IMR-90 (cell line): ENCODE measurements at places on chromosomes 2 and 18. TPM values are rescaled to one million over a fixed set of nuclear protein-coding genes. Genes with fewer than 3 reads are reported as not detected.

DNA sequence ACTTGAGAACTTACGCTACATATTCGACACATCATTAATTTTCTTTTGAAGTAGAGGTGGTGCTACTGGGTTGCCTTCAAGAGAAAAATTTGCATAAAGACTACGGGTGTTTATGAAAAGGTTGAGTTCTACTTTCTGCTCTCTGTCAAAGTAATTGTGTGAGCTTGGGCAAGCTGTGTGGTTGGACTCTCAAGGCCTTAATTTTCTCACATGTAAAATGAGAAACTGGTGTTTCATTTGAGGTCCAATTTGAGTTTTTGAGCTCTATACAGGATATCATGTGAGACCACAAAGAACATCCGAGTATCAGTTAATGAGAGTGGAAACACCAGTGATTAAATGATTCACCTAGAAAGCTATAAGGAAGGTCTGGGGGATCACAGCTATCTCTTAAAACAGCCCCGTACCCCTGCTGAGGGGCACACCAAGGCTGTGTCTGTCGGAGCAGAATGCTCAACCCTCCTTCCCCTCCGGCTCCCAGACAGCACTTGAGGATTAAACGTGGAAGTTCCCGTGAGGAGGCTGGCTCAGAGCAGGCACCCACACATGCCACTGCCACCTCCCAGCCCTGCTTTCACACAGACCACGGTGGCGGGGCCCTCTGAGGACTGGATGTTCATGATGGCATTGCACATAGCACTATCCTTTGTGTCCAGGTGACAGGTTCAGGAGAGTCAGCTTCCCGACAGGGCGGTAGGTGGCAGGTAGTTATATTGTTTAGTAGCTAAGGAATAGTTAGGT is 191.8 kb downstream of the RNF144A start:
- no peak for DNase-seq

The SP100 gene
- polyA plus RNA-seq: 42.5 and 50.6 TPM in 2 replicates

DNA sequence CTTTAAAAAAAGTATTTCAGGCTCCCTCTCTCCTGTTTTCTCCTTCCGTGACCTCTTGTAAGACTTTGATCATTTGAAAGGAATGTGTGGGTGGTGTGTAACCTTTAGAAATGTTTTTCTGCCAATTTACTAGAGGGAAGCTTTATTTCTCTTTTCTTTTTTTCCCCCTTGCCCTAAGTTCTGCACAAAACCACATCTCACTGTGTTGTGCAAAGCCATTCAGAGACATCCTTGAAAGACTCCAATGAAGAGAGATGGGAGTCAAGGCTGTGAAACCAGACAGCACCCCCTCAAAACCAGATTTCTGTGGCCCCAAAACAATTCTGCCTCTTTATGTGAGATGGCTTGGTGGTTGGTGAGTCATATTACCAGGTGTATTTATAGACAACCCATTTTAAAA is 184.6 kb upstream of the ERBB4 start:
- peak; percentile 62 for DNase-seq

GRCh38 chr2:147405651-147406050 is 439.2 kb upstream of the ACVR2A start:
- no peak for DNase-seq

GRCh38 chr2:229348128-229348527 is 77.0 kb upstream of the PID1 start:
- no peak for DNase-seq

The SMC6 gene
- polyA plus RNA-seq: 5.2 and 6.5 TPM in 2 replicates

The ABCG5 gene
- not detected in 2 replicates for polyA plus RNA-seq

The SERPINB13 gene
- polyA plus RNA-seq: not detected in 2 replicates

DNA sequence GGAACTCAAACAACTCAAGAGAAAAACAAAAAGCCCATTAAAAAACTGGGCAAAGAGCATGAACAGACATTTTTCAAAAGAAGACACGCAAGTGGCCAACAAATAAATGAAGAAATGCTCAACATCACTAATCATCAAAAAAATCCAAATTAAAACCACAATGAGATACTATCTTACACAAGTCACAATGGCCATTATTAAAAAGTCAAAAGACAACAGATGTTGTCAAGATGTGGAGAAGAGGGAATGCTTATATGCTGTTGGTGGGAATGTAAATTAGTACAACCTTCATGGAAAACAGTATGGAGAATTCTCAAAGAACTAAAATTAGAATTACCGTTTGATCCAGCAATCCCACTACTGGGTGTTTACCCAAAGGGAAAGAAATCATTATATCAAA is 15.1 kb downstream of the LMAN1 start:
- no peak for DNase-seq

DNA sequence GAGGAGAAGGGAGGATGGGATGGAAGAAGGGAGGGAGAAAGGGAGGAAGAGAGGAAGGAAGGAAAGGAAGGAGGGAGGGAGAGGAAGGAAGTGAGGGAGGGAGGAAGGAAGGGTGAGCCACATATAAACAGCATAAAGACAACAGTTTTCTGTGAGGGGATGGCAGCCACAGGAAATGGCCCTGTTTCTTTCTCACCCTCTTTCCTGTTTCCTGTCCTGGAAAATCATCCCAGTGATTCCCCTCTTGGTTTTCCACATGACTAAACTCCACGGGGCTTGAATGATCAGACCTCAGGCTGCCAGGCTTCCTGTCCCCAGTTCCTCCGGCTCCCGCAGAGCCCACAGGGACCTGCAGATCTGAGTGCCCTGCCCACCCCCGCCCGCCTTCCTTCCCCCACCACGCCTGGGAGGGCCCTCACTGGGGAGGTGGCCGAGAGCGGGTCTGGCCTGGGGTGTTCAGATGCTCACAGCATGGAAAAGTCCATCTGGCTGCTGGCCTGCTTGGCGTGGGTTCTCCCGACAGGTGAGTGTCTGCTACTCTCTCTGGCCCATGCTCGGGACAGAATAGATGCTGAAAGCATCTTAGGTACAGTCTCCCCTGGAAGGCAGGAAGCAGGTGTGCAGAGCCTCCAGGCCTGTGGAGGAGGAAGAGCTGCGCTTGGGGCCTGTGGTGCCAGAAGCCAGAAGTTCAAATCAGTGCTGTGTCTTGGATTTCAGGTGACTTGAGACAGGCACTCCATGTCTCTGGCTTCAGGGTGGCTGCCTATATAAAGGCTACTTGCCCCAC is at the start of gene SIGLEC15:
Gene SIGLEC15 (plus strand): TSS at position 418 of the 787 bp plus-strand sequence. CDS start 54 bp downstream, at position 472.
- no peak for DNase-seq

DNA sequence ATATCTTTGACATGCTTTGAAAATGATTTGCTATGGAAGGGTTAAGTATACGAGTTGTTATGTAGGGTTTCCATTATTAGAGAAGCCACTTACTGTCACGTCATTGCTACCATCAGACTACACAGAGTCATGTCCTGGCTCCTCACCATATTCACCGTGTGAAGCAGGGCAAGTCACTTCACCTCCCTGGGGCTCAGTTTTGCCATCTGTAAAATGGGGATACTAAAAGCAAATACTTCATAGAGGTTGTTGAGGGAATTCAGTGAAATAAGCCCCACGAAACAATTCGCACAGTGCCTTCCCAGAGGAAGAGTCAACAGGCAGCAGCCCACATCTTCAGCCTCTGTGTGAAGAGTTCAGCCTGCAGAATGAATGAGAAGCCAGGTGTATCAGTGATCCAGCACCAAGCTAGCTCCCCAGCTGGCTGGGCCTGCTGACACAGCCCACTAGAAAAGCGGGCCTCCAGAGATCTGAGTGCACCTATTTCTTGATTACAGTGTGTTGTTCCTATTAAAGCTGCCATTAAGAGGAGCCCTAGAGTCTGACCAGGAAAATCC is 3.4 kb downstream of the DIPK1C start:
- DNase-seq: no peak

- no peak for DNase-seq
These were observed 197.0 kb downstream of the MYT1L start for GRCh38 chr2:2134037-2134436.

DNA sequence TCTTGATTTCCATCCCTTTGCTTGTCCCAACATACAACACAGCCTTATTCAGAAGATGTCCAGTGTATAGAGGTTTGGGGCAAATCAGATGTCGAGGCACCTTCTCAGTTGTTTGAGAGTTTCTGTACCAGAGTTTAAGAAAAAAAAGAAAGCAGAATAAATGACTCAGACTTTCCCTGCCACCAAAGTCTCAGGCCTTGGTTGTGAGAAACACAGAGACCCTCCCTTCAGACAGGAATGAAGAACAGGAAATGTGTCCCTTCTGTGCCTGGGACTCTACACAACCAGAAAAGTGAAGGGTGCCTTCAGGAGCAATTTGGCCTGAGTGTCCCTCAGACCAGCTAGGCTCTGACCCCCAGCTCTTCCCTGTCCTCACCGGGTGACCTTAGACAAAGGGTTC is 37.3 kb upstream of the REL start:
- no peak for DNase-seq

DNA sequence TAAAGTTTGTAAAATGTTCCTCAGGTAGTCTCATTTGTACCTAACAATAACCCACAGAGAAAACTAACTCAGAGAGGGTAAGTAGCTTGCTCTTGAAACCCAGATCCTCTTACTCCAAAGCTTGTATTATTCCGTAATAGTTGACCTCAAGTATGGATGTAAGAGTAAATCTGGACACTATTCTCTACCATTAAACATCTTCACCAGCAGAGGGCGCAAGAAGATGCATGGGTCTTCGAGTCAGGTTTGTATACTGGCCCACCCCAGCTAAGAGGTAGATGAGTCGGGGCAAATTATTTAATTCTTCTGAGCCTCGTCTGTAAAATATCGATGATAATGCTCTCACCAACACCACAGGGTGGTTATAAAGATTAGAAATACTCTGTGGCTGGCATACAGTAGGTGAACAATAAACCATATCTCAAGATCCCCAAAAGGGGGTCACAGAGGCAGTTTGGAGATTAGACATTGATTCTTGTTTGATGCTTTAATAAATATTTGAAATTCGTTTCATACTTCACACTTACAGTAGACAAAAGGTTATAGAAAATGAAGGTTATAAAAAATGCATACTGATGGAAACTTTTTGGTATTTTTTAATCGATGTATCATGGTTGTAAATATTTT is 3.5 kb upstream of the CABLES1 start:
- DNase-seq: peak; percentile 84

- peak; percentile 35 for DNase-seq
These were observed 394.4 kb downstream of the FIGN start for GRCh38 chr2:163341426-163341825.

The CELF4 gene
- not detected in 2 replicates for polyA plus RNA-seq

The NEU2 gene
- polyA plus RNA-seq: not detected in 2 replicates

- no peak for DNase-seq
These were observed 44.8 kb downstream of the KCMF1 start for GRCh38 chr2:85015653-85016360.

GRCh38 chr2:190173392-190173791 is 110.9 kb upstream of the MSTN start:
- DNase-seq: no peak

The CNTNAP5 gene
- polyA plus RNA-seq: not detected in 2 replicates

The SELENOI gene
- polyA plus RNA-seq: 3.6 and 5.1 TPM in 2 replicates

DNA sequence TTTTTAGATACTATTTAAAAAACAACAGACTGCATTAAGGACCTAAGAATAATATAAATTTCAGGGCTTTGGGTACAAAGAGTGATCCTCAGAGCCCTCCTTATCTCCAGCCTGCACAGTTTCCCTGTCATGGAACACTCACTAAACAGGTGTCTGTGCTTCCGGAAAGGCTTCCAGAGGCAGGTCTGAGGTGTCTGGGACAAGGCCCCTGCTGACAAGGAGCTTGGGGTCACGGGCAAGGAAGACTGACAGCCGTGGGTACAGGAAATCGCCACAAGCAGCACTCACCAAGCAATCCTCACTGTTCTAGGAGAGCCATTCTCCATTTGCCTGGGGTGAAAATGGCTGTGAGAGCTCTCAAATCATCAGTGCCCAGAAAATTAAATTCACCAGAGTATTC is 220.3 kb upstream of the PXDN start:
- DNase-seq: no peak

DNA sequence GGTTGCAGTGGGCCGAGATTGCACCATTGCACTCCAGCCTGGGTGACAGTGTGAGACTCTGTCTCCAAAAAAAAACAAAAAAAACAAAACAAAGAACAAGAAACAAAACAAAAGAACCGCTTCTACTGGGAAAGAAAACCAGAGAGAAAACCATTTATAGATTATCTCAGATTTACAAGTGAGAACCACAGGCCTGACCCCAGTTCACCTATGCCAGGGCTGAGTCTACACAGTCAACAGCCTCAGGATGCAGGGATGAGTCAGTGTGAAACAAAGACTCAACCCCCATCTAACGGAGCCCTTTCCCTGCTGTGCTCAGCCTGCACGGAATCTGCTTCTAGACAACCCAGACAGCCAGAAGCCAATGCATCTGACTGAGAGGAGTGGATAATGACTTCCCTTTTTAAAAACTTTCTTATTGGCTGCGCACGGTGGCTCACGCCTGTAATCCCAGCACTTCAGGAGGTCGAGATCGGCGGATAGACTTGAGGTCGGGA is 25.5 kb upstream of the YWHAQ start:
- DNase-seq: peak; percentile 97

GRCh38 chr2:161107265-161107664 is 53.0 kb upstream of the TANK start:
- DNase-seq: no peak

The NGEF gene
- 0.52 and 1.7 TPM in 2 replicates for polyA plus RNA-seq

- DNase-seq: peak; percentile 69
These were observed 32.6 kb upstream of the APCDD1 start for GRCh38 chr18:10421859-10422258.

DNA sequence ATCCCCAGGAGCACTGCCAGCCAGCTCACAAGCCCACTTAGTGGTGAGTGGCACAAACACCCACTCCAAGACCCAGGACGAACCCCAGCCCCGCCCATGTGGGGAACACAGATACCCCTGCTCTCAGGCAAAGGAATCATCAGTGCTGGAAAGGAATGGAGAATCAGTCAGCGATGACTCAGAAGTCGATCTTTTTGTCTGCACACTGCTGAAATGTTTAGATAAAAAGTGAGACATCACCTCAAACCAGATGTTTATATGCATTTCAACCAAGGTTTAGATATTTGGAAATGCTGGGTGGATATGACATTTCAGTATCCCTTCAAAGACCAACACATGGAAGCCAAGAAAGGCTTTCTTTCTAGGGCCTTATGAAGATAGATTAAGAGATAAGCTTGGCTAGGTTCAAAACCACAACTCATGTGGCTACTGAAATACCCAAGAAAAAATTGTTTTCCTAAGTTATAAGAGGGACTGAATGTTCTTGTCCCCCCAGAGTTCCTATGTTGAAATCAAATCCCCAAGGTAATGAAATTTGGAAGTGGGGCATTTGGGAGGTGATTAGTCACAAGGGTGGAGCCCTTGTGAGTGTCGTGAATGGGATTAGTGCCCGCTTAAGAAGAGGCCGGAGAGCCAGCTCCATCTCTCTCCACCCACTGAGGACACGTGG is 43.7 kb downstream of the POU3F3 start:
- peak; percentile 25 for DNase-seq

DNA sequence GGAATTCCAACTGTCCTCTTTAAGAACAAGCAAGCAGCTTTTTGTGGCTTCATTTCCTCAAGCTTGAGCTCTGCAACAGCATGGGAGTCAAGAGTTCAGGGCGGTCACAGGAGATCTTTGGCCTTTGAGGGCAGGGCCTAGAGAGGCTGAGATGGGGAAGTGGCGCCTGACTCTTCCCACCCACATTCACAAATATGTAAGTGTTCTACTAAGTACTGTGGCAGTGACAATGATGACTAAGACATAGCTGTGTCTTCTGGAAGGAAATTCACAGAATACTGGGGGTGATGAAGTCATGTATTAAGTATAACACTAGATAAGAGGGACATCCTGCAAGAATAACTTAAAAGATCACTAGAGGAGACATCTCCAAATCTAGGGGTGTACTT is 15.0 kb downstream of the RND3 start:
- peak; percentile 87 for DNase-seq

GRCh38 chr18:21105936-21106335 is 5.7 kb downstream of the ROCK1 start:
- no peak for DNase-seq
